ENCODE measurements at places on chromosomes 3 and 15. TPM values are rescaled to one million over a fixed set of nuclear protein-coding genes. Genes with fewer than 3 reads are reported as not detected.

DNA sequence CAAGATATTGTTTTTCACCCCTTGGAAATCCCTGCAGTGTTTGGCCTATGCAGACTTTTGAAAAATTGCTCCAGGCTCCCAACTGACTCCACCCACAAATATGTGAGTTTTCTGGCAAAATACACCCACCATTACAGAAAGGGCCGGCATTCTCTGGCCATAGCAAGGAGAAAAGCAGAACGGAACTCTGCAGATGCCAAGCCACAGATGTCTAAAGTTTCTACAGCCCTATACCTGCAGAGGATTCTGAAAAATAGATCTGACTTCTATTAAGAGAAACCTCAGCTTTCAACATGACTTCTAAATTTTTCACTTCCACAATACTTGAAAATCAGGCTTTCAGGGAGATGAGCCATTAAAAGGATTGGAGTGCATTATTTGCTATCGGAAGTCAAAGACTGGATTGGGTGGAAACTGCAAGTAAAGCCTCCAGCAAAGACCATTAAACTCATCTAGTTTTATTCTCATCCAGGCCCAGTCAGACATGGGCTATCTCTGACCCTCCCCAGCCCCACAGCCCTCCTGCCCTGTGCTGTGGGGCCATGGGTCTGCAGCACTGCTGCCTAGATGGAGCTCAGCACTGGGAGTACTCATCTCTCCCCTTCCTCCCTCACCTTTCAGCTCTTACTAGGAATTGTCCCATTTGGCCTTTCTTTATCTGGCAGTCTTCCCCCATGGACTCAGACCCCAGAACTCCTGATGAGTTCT is 243.1 kb upstream of the GOLGA6L4 start:
- DNase-seq: no peak

DNA sequence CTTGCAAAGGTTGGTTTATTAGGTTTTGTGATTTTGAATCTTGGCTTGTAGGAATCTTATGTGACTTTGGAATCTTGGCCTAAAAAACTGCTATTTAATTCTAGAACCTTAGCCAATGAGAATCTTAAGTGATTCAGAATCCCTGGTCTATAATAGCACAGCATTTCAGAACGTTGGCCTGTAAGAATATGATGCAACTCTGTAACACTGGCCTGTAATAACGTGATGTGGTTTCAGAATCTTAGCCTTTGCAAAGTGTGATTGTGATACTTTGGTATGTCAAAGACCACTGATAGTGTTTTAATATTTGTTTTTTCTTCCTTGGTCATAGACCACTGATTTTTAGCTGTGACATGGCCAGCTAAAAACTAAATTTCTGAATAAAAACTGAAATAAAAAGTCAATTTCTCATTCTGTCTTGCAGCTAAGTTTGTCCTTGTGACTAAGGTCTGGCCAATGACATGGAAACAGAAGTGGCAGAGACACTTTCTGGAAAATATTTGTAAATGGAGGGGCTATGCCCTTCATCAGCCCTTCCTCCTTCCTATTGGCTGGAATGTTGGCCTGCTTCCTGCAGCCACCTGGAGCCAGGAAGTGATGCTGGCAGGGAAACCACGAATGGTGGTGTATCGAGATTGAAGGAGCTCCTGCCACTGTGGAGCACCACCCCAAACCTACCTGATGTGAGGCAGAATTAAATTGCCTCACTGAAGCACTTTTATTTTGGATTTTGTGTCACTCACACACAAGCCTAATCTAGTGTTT is 42.3 kb upstream of the CORO2B start:
- no peak for DNase-seq

DNA sequence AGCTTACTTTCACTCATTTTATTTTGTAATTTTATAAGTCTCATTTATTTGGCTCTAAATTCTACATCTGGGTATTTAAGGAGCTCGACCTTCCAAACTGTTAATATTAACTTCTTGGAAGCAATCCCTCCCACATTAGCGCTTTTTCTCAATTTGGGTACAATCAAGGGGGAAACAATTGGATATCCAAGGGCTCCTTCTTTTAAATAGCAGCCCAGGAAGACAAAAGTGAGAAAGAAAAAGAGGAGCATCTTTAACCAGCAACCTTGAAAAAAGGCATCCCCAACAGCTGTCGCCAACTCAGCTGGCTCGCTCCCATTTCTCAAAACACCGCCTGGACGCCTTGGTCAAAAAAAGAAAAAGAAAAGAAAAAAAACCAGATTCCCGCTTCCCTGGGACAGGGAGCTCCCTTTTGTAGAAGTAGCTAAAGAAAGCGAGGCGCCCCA is 873 bp downstream of the C3orf70 start:
- DNase-seq: no peak

- DNase-seq: no peak
Measured at GRCh38 chr3:148641722-148642121, 56.0 kb upstream of the AGTR1 start.

GRCh38 chr3:136503056-136503455 is 249.1 kb downstream of the STAG1 start:
- DNase-seq: no peak

DNA sequence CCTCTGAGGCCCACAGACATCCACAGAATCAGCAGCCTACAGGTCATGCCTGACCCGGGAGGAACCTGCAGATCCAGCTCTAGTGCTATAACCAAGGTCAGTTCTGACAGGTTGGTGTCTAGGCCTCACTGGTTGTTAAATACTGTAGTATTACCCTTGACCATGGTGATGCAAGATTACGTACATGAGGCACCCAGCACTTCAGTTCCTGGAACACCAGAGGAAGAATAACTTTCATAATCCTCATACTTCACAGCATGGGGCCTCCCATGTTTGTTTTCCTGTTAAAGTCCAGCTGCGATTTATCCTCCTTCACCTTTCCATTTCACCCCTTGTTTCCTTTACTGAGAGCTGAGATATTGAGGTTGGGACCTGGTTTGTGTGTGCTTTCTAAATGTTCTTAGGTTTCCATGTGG is 34.4 kb upstream of the GLCE start:
- no peak for DNase-seq

- DNase-seq: no peak
Measured at GRCh38 chr3:58998476-58999117, 51.2 kb downstream of the CFAP20DC start.

DNA sequence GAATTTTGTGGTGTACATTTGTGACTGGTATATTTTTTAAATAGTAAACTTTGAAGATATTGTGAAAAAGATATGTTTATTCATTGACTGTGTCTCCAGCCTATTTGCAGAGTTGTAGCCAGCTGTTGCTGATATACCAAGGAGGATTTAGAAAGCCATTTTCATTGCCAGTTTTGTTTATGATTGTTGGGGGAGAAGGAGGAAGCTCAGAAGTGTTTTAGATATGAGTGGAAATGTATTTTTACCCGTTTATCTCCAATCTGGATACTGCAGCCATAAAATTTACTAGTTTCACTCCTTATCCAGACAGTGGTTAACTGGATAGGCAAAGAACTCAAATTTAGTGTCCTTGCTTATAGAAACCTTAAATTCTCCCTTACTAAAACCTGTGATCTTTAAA is 18.8 kb downstream of the ATP11B start:
- no peak for DNase-seq

NLGN1 gene
- not detected for total RNA-seq

DNAJC13 gene
- 43.1 TPM for total RNA-seq

GRCh38 chr3:158737976-158738615 is 5.8 kb upstream of the RARRES1 start:
- DNase-seq: no peak

AKAP13 gene
- 106 TPM for total RNA-seq

GRCh38 chr3:116837483-116837882 is 127.9 kb downstream of the TUSC7 start:
- DNase-seq: no peak

DNA sequence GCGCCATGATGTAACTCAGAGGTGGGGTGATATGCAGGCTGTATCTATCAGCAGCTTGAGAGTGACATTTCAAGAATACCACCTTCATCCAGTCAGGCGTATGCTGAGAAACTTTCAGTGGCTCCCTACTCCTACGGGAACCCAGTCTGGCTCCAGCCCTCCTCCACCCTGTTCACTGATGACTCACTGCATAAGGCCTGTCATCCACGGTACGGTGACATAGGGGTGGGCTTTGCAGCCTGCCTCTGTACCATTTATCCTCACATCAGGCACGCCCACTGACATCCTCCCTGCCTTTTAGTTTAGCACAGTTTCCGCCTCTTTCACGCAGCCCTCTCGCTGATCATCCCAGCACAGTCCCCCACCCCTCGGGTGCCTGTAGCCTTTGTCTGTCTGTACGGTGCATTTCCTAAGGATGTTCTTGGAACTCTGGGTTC is 11.7 kb downstream of the PXYLP1 start:
- no peak for DNase-seq

- DNase-seq: no peak
Measured at GRCh38 chr3:12816521-12817342, 20.3 kb downstream of the CAND2 start.

- DNase-seq: no peak
Measured at GRCh38 chr3:136428167-136428566, 178.0 kb downstream of the PCCB start.

RTP1 gene
- not detected for total RNA-seq

GRCh38 chr15:69117431-69117871 is 43.0 kb upstream of the GLCE start:
- DNase-seq: no peak

GOLGA8J gene
- total RNA-seq: 0.41 TPM

CKMT1A gene
- not detected for total RNA-seq

DNA sequence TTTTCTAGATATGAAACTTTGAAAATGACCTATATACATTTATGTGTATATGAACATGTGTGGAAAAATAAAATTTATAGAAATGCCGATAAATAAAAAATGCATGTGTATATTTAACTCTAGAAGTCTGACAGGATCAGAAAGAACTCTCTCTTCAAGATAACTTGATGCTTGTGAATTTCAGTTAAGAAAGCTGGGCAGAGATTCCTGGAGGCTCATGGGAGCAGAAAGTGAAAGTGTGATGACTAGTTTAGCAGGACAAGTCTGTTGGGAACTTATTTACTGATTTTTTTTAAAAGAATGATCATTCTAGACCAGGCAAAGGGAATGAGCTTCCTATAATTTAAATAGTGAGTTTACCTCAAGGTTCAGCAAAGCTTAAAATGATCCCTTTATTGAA is 81.5 kb upstream of the KCNAB1 start:
- DNase-seq: no peak

DNA sequence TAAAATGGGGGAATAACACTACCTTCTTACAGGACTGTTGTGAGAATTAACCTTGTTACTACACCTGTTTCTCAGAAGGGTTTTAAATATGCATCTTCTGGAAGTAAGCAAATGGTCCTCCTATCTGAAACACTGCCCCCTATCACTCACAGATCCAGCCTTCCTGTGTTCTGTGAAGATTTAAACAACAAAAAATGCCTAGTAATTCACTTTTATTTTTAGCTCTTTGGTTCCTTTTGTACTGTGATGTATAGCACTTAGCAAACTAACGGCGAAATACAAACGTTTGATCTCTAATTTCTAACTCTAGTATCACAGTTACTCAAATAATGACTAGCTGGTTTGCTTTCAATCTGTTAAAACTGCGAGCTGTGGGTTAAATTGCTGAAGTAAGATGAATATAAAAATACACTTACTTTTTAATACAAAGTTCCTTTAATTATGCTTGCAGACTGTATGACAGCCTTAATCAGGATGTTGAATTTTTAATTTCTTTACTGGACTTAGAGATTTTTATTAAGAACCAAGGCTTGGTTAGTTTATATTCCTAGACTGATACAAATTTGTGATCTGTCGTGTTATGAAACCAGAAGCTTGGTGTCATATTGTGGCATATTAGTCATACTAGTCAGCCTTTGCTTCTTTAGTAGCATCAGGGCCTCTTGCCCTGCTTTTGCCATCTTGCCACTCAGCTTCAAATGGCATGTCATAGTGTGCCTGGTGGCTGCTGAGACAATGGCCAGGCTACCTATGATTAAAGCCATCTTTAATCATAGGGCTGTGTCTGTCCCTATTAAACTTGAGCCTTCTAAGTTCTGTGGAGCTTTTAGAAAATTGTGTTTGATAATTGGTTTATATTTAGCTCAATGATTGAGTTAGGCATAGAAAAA is 9.2 kb downstream of the EIF3J start:
- DNase-seq: peak; percentile 45

DNA sequence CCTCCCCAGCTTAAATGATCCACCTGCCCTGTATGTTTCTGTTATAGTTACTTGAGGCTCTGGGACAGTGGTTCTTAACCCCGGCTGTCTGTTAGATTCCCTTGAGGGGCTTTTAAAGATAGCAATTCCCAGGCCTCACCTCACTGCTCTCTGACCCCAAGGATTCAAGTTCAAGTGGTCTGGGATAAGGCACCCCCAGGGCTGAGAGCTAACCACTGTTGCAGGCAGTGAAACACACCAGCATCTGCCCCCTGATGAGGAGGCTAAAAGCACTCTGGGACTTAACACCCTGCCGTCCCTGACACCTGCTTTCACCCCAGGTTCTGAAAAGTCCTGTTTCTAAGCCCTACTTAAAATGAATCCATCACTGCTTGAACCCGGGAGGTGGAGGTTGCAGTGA is 103.7 kb downstream of the LRRK1 start:
- no peak for DNase-seq

DNA sequence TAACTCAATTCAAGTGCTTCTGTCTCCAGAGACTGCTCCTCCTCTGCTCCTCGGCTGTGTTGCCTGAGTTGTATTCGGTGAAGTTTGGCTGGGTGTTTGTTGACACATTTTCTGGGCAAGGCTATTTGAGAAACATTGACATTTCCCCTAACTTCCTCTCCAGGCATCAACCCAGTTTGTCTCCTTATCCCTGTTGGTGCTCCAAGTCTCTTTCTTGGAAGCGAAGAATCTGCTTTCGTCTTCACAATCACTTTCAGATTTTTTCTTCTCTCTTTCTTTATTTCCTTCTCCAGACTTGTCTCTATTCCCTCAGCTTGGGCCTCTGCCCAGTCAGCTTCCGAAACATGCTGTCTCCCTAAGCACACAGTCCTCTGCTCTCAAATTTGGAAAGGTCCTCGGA is 84.7 kb downstream of the ETV5 start:
- no peak for DNase-seq

SNUPN gene
- total RNA-seq: 36.1 TPM

- DNase-seq: no peak
Measured at GRCh38 chr3:172302203-172302602, 146.1 kb downstream of the GHSR start.

SIAH2 gene
- total RNA-seq: 74.7 TPM

PAK6 gene
- total RNA-seq: 0.29 TPM

DNA sequence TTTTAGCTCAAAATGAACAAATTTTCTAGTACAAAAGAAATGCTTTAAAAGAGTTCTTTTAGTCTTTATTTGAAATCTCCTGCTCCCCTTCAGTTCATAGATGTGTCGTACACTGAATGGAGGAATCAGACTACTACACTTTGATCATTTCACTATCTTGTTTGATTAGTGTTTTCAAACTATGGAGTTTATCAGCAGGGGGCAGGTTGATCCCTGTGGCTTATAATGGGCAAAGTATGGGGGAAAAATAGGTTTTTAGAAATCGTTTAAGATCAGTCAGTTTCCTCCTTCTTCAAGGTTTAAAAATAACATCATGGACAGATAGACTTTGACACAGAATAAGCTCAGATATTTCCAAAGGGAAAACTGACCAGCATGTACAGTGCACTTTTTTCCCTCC is 701.7 kb downstream of the CADM2 start:
- no peak for DNase-seq

GRCh38 chr3:48521635-48522034 is 17.7 kb upstream of the SHISA5 start:
- DNase-seq: no peak

GPR62 gene
- not detected for total RNA-seq
